Fibroblast of skin of scalp (primary cell): ENCODE measurements at places on chromosomes 5 and 9.
A peak's percentile ranks its signal among the peaks of the same experiment; 100 is the strongest.

DNA sequence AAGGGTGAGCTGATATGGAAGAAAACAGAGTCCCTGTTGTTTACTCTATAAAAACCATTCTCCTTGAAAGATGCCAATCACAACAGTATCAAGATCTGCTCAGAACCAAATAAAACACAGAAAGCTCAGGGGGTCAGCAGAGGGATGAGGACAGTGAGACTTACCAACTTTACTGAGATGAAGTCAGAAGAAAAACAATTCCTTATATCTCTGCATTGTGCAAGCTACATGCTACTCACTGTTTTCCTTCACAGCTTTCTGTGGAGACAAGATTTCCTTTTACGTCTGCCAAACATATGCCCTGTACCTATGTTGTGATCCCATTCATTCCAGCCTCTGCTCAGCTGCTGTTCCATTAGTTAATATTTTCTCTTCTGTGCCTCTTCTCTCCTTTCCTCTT, 185.6 kb downstream of the TSSK1B start:
- peak; percentile 24 for DNase-seq

GRCh38 chr9:18379073-18379811, 94.7 kb upstream of the ADAMTSL1 start:
- peak; percentile 77 for DNase-seq

DNA sequence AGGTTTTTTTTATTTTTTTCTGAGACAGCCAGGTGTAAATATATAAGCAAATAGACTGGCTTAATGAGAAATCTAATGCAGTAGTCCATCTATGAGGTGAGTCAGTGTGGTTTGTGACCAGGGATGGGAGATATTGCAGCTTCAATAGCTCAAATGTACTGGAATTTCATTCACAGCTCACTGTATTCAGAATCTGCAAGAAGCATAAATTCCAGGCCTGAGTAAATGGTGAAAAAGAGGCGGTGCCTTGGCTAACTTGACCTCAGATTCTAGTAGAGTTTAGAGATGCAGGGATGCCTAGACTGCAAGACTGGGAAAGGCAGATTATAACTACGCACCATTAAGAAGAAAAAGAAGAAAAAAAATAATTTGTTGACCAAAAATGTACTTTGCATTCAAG, 151.9 kb upstream of the SMC2 start:
- DNase-seq: no peak

DNA sequence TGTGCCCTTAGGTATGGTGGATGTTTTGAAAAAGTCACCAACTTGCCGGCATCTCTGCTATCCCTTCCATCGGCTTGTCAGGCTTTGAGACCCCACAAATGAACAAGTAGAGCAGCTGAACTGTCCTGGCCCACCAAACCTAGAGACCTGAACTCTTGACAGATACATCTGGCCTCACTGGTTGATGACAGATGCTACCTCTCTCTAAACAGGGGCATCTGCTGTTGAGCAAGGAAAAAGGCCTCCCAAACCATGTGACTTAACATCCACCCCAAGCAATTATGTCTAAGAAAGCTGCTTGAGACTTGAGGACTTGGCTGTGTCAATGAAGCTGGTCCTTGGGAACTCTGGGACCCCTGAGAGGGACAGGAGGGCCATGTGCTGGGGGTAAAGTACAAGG, 2.3 kb downstream of the CCNI2 start:
- no peak for DNase-seq

DNA sequence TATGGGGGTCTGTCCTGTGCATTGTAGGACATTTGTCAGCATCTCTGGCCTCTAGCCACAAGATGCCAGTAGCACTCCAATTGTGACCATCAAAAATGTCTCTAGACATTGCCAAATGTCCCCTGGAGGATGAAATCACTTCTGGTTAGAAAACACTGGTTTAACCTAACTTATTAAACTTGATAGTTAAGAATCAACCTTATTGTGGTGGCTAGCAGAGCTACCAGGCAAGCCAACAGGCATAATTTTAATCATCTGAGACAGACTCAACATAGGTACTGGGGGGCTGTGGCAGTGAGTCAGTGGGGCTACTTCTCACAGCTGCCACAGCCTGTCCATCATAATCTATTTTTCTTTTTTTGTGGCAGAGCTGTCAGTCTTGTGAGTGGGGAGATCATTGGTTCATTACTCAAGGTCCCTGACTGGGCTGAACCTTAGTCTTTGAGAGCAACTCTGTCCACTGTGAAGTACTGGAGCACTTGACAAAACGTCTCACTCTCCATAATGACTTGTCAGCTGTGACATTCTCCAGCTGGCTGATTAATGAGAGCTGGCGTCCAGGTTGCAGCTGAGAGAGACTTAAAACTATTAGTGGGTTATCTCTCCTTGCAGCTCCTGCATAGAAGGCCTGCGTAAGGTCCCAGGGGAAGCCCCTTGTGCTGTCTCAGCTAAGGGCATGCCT, 107.9 kb downstream of the DCP2 start:
- DNase-seq: no peak

GRCh38 chr9:76718166-76718565, 46.1 kb upstream of the PCA3 start:
- DNase-seq: no peak

DNA sequence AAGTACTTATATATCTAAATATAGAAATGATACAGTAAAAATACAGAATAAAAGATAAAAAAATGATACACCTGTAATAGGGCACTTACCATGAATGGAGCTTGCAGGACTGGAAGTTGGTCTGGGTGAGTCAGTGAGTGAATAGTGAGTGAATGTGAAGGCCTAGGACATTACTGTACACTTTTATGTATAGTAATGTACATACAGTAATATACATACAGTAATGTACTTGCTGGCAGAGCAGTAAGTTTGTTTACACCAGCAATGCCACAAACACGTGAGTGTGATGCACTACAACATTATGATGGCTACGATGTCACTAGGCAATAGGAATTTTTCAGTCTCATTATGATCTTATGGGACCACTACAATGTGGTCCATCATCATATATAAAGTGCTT, 34.2 kb downstream of the SUSD1 start:
- DNase-seq: no peak

- DNase-seq: peak; percentile 19
Measured at GRCh38 chr5:59577485-59577884, 316.0 kb downstream of the PDE4D start.

GRCh38 chr9:137882506-137882821, 4.9 kb downstream of the CACNA1B start:
- DNase-seq: no peak

- no peak for DNase-seq
Measured at GRCh38 chr9:117587263-117587662, 116.9 kb upstream of the TLR4 start.

- no peak for DNase-seq
Measured at GRCh38 chr5:65061974-65062353, 293.2 kb downstream of the CWC27 start.

GRCh38 chr5:8332666-8333445, 463.9 kb downstream of the MTRR start:
- no peak for DNase-seq

GRCh38 chr9:71812385-71812784, 44.1 kb upstream of the CEMIP2 start:
- peak; percentile 59 for DNase-seq

DNA sequence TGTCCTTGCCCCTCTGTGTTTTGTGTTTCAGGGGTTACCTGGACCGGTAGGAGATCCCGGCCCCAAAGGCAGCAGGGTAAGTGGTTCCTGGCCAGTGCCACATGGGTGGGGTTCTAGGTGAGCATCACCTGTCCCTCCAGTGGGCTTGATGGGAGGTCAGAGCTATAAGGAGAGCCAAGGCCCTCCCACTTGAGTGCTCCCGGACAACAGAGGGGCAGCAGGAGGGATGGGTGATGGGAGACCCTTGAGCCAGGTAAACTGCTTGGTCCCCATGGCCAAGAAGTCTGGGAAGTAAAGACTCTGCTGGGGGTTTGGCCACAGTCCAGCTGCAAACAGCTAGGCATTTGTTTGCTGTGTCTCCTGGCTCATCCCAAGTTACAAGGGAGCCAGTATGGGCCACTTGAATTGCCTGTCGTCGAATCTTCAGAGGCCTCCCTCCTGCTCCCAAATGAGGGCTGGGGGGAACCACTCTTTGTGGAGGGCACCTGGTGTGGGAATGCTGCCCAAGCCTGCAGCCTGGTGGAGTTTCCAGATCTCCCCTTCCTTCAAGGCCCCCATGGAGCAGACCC, 51.0 kb downstream of the COL27A1 start:
- no peak for DNase-seq

- no peak for DNase-seq
Measured at GRCh38 chr5:132998556-132998955, 27.8 kb downstream of the ZCCHC10 start.

- DNase-seq: peak; percentile 97
Measured at GRCh38 chr5:169416583-169417196, 115.8 kb upstream of the SLIT3 start.

DNA sequence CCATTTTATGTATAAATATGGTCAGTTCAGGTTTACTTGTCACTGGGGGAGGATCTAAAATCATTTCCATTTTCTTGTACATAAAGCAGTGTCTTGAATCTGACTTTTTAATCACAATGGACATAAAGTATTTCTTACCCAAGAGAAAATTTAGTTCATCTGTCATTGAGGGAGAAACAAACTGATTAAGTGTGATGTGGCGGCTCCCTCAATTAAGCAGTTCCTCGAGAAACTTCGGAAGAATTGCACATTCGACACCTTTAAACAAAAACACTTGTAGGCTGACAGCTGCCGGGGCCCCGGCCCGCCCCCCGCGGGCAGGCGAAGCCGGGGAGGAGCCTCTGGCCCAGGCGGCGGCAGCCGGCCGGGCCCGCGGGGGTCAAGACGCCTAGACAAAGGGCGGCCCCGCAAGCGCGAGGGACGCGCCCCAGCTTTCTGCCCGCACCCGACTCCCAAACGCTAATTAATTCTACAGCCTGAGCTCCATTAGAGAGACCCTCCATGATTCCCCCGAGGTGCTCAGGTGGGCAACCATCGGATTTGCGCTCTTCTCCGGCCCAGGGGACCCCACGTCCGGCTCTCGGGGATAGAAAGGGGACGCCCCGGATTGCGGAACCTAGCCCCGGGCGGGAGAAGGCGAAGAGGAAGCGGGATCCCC, 750 bp downstream of the TRIM36 start:
- no peak for DNase-seq

GRCh38 chr5:93578813-93579691, 2.0 kb downstream of the NR2F1-AS1 start:
- DNase-seq: peak; percentile 55

GRCh38 chr9:97695995-97696802, 941 bp downstream of the XPA start:
- DNase-seq: no peak

DNA sequence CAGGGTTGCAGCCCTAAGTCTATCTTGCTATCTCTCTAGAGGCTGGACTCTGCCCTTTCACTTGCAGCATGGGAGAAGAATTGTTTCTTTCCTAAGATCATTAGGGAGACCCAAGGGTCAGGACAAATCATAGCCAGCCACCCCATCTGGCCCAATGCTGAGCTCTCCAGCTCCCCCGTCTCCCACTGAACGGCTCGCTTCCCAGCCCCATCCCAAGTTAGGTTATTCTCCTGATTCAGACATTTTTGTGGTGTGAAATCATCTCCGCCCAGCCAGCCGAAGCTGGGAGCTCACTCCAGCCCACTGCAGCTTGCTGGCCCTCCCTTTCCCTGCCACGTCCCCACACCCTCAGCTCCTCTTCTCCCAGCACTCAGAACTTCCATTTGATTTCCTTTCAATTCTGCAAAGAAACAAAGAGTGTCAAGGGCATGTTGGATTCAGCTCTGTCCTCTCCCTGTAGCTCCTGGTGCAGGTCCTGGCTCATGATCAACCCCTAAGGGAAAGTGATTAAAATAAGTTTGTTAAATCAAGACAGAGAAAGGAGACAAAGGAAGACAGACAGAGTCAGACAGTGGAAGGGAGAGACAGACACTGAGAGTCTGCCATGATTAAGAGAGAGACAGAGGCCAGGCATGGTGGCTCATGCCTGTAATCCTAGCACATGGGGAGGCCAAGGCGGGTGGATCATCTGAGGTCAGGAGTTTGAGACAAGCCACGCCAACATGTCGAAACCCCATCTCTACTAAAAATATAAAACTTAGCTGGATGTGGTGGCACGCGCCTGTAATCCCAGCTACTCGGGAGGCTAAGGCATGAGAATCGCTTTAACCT, 12.6 kb upstream of the SPARC start:
- DNase-seq: peak; percentile 99

DNA sequence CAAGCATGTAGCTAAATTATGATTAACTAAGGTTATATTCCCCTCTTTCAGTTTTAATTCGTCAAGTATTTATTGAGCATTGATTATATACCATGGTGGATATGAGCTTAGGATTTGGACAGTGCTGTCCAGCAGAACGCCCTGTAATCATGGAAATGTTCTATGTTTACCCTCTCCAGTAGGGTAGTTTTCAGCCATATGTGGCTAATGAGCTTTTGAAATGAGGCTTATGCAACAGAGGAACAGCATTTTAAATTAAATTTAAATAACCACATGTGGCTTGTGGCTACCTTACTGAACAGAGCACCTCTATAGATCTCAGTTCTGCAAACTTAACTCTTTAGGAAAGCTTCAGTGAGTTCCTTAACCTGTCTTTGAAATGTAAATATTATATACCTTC, 59.1 kb downstream of the JMY start:
- DNase-seq: no peak

GRCh38 chr5:34571677-34572041, 84.5 kb upstream of the RAI14 start:
- peak; percentile 91 for DNase-seq

DNA sequence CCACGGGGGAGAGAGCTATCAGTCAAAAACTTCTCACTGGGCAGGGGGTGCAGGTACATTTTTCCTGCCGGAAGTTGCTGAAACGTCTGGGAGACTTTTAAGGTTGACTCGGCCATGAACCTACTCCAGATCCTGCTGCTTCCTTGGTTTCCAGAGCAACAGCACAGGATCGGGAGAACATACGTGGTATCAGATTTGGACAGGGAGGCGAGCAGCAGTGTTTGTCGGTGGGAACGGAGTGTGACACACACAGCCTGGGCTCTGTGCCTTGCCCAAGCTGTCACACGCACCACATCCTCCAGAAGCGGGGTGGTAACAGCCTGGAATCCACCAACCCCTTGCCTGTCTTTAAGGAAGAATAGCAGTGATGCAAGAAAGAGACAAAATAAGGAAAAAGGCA, 276.5 kb downstream of the SLIT3 start:
- no peak for DNase-seq

GRCh38 chr9:34809504-34810186, 99.7 kb upstream of the CCL21 start:
- no peak for DNase-seq
